ENCODE measurements at places on chromosomes 12 and 14. TPM values are rescaled to one million over a fixed set of nuclear protein-coding genes. Genes with fewer than 3 reads are reported as not detected.

- peak; percentile 55 for DNase-seq
Observed at GRCh38 chr12:19482551-19483109, 43.3 kb downstream of the AEBP2 start.

DNA sequence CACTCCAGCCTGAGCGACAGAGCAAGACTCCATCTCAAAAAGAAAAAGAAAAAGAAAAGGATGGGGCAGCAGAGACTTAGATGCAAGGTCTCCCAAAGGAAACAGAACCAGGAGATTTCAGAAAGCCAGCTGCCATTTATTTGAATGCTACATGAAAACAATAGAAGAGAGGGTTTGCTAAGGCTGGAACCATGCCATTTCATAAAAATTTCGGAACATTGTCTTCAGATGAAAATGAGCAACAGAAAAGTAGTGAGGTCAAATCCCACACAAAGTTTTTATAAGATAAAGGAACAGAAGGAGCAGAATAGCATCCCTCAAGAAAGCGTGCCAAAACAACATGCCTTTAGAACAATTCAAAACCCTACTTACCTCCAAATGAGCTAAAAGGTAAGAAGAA lies 175.3 kb downstream of the ETV6 start:
- no peak for DNase-seq

DNA sequence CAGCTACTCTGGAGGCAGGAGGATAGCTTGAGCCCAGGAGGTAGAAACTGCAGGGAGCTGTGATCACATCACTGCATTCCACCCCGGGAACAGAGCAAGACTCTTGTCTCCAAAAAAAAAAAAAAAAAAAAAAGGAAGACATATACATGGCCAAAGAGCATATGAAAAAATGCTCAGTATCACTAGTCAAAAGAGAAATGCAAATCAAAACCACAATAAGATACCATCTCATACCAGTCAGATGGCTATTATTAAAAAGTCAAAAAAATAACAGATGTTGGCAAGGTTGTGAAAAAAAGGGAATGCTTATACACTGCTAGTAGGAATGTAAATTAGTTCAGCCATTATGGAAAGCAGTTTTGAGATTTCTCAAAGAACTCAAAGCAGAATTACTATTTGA lies 174.8 kb upstream of the ATF7IP start:
- no peak for DNase-seq

- DNase-seq: no peak
Observed at GRCh38 chr12:817941-818600, 65.7 kb downstream of the WNK1 start.

DNA sequence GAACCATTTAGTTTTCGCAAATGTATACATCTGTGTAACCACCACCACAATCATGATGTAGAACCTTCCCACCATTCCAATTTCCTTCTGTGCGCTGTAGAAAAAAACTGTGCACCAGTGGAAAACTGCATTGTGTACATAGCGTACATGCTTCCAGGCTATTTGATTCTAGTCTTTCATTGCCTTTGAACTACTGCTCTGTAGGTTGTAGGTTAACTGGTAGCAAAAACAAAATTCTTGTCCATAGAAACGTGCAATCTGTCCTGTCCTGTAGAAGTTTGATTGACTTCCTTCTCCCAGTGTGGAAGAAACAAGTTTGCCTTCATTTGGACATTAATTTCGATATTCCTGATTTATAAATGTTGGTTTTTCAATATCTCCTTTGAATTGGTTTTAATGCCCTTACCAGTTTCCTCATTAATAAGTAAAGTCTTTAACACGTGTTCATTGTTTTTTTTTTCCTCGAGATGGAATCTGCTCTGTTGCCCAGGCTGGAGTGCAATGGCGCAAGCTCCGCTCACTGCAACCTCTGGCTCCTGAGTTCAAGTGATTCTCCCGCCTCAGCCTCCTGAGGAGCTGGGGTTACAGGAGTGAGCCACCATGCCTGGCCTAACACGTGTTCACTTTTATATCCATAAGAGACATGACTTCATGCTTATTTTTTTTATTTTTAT lies 3.6 kb upstream of the ISM2 start:
- no peak for DNase-seq

GRCh38 chr14:54776361-54777001 lies 126.1 kb downstream of the GCH1 start:
- peak; percentile 20 for DNase-seq

DNA sequence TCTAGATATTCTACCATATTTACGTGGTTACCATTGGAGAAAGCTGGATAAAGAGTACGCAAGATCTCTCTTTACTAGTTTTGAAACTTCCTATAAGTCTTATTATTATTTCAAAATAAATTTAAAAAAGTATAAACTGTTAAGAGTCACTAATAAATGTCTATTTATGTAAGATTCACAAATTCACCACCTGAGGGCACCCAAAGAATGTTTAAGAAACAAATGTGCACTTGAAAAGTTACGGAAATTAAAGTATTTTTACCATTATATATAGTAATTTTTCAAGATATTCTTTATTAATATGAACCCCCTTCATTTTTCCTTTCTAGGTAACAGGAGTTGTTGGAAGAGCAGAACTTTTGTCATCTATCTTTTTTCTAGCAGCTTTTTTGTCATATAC lies 11.9 kb downstream of the TMTC3 start:
- DNase-seq: no peak

DNA sequence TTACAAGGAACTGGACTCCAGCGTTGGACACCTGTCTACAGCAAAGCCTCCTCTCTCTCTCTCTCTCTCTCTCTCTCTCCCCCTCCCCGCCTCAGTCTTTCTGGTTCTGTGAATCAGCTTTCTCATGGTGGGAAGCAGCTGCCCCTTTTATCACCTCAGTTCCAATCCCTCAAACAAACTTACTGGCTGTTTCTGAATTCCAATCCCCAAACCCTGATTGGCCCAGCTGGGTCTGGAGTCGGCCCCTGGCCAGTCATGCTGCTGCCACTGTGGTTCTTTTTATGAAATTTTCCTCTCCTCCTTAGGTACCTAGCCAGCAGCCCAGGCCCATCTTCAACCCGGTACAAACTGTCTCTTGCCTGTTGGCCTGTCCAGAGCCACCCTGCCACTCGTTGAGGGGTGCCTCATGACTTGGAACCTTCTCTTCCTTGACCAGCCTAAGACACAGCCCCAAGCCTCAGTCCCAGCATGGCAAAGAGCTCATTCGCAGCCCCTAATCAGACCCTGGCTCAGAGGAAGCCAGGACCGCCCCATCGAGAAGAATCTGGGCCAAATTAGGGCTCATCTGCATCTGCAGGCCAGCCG lies 9.4 kb upstream of the MORN3 start:
- no peak for DNase-seq

GRCh38 chr14:90820958-90821357 lies 4.7 kb upstream of the TTC7B start:
- no peak for DNase-seq

DNA sequence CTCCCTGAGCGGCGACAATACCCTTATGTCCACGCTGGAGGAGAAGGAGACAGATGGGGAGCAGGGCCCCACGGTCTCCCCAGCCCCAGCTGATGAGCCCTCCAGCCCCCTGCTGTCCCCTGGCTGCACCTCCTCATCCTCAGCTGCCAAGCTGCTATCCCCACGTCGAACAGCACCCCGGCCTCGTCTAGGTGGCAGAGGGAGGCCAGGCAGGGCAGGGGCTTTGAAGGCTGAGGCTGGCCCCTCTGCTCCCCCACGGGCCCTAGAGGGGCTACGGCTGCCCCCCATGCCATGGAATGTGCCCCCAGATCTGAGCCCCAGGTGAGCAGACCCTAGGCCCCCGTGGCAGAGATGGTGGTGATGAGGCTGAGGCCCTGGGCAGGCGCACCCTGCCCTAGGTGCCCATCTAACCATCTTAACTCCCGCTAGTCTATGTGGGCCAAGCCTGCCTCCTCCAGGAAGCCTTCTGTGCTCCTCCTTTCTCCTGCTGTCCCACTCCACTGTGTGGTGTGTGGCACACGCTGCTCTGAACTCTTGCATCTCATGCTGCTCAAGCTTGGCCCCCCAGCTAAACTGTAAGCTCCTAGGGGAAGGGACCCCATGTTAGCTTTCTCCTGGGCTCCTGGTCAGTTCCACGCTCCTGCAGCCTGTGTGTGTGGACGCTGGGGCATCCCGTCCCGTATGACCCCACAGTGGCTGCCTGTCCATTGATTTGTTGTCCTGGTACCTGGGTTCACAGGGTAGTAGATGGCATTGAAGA lies 12.1 kb downstream of the MCRS1 start:
- DNase-seq: no peak

GRCh38 chr12:64616201-64616600 lies 5.9 kb downstream of the RASSF3 start:
- DNase-seq: no peak

The KRT73 gene
- polyA plus RNA-seq: not detected

The CD69 gene
- polyA plus RNA-seq: 3.3 TPM

Data from testis (tissue), 5 donors.